ENCODE measurements at places on chromosomes 5 and 9.

GRCh38 chr5:74394916-74395880, 245.3 kb downstream of the ENC1 start:
- no peak for DNase-seq

- no peak for DNase-seq
Observed at GRCh38 chr9:134809292-134809691, 71.3 kb upstream of the FCN2 start.

GRCh38 chr5:143008809-143009521, 238.8 kb downstream of the ARHGAP26 start:
- no peak for DNase-seq

DNA sequence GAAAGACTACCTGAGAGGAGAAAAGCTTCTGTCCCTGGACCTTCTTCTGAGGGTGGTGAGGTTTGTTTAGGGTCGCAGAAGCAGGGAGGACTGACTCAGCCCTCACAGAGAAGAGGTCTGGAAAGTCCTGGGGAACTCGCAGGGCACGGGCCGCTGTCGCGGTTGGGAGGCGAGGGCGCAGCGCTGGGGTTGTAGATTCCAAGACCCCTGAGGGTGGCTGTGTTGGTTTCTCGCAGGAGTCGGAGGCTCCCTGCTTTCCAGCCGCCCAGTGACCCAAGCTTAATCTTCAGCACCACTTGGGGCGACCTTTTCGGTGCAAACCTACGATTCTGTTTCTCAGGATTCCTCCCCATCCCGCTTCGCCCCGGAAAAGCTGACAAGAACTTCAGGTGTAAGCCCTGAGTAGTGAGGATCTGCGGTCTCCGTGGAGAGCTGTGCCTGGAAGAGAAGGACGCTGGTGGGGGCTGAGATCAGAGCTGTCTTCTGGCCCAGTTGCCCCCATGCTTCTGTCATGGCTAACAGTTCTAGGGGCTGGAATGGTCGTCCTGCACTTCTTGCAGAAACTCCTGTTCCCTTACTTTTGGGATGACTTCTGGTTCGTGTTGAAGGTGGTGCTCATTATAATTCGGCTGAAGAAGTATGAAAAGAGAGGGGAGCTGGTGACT, 482 bp downstream of the SLC27A6 start:
- no peak for DNase-seq

DNA sequence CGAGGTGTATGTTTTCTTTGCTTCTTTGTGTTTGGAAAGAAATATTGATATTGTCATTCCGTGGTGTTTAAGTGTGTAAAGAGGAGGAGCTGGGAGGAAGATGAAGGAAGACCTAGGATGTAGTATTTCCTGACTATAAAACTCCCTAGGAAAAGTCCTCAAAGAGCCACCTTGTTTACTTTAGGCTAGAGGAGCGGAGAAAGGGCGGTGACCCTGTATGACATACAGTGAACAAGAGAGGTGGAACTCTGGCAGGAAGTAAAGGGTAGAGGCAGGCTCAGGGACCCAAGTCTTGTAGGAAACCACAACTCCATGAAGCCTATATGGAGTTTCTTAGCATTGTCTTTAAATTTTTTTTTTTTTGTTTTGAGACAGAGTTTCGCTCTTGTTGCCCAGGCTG, 303.9 kb downstream of the DOCK8 start:
- DNase-seq, result no peak

- DNase-seq, result no peak
Observed at GRCh38 chr5:43711496-43711895, 108.5 kb downstream of the NNT start.

- no peak for DNase-seq
Observed at GRCh38 chr9:126678989-126679388, 65.3 kb downstream of the LMX1B start.

GRCh38 chr5:78376315-78376714, 15.9 kb downstream of the SCAMP1 start:
- DNase-seq, result no peak

DNA sequence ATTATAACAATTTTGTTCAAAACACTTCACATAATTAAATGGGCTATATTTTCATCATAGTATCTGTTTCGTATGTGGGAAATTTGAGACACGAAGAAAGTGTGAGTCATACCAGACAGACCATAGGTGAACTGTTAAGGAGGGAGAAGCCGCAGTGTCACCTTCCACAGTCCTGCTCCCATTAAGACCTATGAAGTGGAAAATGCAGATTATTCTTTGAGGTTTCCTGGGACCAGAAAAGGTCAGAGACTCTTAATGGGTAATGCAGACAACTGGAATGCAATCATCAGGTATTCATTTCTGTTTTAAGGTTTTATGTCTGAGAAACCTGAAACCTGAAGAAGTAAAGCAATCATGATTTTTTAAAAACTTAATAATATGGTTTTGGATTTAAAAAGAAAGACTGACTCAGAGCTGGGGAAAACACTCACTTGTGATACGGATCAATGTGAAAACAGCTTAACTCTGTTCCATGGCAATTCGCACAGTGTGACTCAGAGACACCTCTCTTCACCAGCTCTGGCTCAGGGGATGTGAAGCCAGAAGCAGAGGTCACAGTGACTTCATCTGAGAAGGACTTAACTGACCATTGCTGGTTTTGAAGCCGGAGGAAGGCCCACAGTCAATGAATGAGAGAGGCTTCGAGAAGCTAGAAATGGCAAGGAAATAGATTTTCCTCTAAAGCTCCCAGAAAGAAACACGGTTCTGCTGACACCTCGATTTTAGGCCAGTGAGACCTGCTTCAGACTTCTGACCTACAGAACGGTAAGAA, 17.2 kb upstream of the GCNT1 start:
- DNase-seq, result no peak

GRCh38 chr9:21381448-21382339, 3.5 kb downstream of the IFNA2 start:
- DNase-seq, result no peak

DNA sequence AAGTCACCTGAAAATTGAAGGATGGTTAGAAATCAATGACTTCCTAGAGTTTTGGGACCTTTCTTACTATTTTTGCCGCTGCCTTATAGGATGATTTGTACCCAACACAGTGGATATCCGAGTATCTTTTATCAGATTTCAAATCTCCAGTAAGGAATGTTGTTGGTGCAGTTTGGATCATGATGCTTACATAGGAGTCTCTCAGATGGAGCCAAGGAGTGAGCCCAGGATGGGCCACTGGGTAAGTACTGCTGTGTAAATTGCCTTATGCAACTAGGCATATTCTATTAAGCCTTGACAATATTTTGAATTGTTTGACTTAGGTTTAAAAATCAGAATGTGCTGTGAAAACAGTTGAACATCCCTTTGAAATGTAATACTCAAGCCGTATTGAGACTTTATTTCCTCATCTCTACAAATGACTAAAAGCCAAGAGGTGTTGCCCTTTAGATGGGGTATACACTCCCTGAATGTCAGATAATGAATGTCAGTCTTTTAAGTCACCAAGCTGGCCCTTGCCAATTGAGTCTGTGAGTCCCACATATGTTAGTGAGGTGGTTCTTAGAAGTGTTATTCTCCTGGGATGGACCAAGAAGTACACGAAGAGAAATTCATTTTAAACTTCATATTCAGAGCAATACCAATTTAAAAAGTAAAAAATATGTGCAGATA, 271.8 kb upstream of the CTNND2 start:
- no peak for DNase-seq

DNA sequence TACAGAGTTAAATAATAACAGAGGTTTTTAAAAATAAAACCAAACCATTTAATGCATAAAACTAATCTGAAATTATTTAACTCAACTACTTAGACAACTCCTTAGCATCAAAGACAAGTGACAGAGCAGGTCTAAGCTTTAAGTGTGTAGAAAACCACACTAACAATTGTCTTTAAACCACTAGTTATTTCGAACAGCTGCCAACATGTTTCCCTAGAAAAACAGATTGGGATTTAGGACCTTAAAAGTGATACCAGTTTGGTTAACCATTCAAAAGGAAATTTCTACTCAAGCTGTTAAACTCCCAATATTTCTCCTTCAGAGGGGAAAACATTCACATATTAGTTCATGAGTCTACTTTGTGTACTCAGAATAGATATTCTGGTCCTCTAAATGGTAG, 208.7 kb downstream of the BNC2 start:
- no peak for DNase-seq

DNA sequence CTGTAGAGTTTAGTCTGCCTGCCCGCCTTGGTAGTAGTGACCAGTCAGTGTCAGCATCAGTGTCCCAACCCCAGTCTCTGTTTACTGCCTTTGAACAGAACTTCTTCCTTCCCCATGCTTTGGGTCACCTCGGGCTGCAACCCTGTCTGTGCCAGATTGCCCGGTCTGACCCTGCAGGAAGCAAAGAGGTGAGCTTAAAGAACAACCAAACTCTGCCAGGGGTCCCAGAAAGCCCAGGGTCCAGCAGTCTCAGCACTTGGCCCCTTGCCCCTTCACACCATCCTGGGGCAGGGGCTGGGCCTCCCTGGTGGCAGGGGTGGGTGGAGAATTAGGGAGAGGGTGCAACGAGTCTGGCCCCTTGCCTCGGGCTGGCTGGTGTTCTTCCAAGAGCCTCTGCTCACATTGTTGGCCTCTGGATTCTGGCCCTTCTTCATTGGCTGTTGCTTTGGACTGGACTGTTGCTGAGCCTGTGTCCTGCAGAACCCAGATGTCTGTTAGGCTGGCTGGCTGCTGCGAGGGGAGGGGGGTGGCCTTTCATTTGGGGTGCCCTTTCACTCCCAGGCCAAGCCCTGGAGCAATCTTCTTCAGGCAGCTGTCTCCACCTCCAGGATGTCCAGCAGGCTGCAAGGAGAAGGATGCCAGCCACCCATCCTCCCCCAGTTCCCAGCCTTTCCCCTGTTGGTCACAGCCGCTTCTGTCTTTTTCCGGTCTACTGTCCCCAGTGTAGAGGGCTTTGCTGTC, 51.2 kb downstream of the SAR1B start:
- no peak for DNase-seq

DNA sequence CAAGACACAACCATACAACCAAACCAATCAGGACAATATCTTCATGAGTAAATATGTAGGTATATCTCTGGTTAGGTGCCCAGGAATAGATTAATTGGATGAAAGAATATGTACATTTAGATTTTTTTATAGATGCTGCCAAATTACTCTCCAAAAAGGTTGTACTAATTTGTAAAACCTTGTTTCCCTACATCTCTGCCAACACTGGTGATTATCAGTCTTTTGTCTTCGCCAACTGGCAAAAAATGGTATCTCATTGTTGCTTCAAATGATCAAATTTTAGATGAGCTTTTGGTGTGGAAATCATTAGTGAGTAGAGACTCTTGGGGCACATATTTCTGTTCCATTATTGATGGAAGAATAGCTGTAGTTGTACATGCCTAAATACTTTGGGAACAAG, 90.7 kb upstream of the ELL2 start:
- DNase-seq, result no peak

GRCh38 chr9:38031594-38031993, 37.4 kb downstream of the SHB start:
- DNase-seq, result no peak

GRCh38 chr9:108612513-108612912, 243.3 kb downstream of the ACTL7B start:
- DNase-seq, result no peak

DNA sequence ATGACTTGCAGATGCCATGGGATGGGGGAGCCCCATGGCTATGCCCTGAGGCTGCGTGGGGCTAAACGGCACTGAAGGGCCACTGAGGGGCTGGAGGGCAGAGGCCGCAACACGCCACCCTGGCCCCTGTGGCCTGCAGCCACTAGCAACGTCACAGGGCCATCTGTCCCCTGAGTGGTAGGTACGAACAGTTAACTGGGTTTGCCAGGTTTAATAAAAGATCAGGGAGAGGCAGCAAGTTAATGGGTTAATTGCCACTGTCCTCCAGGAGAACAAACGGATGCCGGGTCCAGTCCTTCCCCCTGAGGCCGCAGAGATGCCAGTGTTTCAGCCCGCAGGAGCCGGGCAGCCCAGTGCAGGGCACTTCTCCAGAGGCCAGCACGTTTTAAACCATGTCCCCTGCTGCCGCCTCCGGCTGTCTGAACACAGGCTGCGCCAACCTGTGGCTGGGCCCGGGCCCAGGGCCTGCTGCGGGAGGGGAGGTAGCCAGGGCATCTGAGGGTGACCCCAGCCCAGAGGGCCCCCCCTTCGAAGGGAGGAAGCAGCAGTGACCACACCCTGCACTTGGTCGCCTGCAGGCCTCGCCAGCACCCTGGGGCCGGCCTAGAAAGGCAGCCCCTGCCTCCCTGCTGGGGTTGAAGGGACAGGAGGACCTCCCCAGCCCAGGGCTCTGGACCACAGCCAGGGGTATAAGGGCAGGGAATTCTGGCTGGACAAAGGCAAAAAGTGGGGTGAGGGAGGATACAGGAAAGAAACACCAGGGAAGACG, 227.3 kb downstream of the FANCC start:
- no peak for DNase-seq

DNA sequence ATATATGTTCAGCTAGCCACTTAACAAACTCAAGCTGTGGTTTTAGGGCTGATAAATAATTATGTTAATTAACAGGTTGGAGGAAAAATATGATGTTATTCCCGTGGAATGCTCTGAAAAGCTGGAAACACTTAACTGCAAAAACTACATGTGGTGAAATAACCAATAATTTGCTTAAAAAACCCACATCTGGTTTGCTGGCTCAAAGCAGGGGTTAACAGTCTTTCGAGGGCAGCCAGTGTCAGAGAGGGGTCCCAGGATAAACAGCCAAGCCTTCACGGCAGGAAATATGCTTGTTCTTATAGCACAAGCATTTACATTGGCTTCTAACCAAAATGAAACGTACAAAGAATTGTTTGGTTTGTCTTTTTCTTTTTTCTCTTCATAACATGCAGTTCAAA, 254.0 kb upstream of the GAS1 start:
- DNase-seq, result no peak

- no peak for DNase-seq
Observed at GRCh38 chr9:35432076-35432475, 57.8 kb upstream of the RUSC2 start.

GRCh38 chr5:178279026-178279722, 46.6 kb upstream of the PHYKPL start:
- no peak for DNase-seq

DNA sequence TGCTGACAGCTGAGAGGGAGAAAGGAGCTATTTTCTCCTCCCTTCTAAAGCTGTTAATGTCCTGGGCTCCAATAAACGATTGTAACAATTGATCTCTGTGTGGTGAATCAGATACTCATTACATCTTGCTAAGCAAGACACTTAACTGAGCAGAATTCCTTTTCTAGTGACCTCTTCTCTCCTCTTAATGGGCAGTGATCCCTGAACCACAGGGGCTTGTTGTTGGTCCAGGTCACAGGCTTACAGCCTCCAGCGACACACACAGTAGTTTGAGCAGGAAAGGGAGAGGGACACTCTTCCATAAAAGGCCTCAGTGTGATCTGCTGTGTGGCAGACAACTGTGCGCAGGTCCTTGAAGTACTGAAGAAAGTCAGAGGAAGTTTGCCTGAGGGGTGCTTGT, 58.5 kb upstream of the MYO10 start:
- no peak for DNase-seq

- DNase-seq, result no peak
Observed at GRCh38 chr9:34896112-34896511, 62.0 kb upstream of the PHF24 start.

Data from cortex of kidney (tissue), 1 donor.